Stimulated activated memory B cell treated with anti-CD40 and anti-IgM and Interleukin-4, amounts not matched to agents 10 μg/mL and 1 μg/mL and 100 μg/mL, for 72 hours (primary cell): ENCODE measurements at places on chromosomes 2 and 18.

GRCh38 chr2:236257575-236257974, 6.6 kb downstream of the ASB18 start:
- H3K4me1 ChIP-seq, result no peaks in the 10 kb centered on the region
- H3K36me3 ChIP-seq, result no peaks in the 10 kb centered on the region
- ATAC-seq, result no peak
- H3K4me3 ChIP-seq, result no peak overlapping the region
- peaks cover 19% of the 10 kb centered on the region for H3K27me3 ChIP-seq
- no peak overlapping the region for H3K27ac ChIP-seq

DNA sequence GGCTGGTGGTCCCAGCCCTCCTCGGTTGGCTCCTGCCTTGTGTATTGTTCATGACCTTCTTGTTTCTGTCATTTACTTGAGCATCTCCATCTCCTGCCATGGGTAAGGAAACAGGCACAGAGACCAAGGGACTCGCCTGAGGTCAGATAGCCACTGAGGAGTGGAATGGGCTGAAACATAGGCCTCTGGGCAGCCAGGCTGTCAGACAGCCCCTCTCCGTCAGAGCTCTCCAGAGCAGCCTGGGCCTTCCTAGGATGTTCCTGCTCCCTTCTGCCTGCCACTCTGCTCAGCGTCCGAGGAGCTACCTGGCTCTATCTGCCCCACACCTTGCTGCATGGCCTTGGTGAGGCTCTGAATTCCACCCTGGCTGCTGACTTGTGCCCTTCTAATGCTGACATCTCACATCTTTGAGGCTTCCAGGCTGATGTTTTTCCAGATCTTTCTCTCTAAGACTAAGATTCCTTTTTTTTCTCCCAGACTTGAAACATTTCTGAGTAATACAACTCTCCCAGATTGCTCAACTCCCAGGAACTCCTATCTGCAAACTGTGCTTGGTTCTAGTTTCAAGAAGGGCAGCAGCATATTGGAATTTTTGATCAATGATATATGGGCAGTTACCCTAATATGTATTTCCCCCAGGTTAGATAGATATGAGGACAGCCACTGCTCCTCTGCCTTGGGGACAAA, 67.7 kb downstream of the MCFD2 start:
- peak overlapping the region; percentile 69 for H3K27ac ChIP-seq
- peaks cover 15% of the 10 kb centered on the region for H3K4me1 ChIP-seq

GRCh38 chr2:160294339-160294803, 94.3 kb upstream of the ITGB6 start:
- H3K36me3 ChIP-seq, result peaks cover 45% of the 10 kb centered on the region
- no peak overlapping the region for H3K27ac ChIP-seq
- no peaks in the 10 kb centered on the region for H3K4me1 ChIP-seq
- H3K27me3 ChIP-seq, result no peaks in the 10 kb centered on the region
- no peak for ATAC-seq

- ATAC-seq, result no peak
- H3K27ac ChIP-seq, result no peak overlapping the region
These were observed 102.9 kb downstream of the SLC39A10 start for GRCh38 chr2:195759877-195760276.

GRCh38 chr18:36389811-36390581, 92.5 kb downstream of the FHOD3 start:
- peaks cover 7% of the 10 kb centered on the region for H3K4me1 ChIP-seq
- H3K36me3 ChIP-seq, result no peaks in the 10 kb centered on the region
- no peak overlapping the region for H3K4me3 ChIP-seq
- peaks cover 26% of the 10 kb centered on the region for H3K27me3 ChIP-seq
- peak; percentile 10 for ATAC-seq
- no peak overlapping the region for H3K27ac ChIP-seq

DNA sequence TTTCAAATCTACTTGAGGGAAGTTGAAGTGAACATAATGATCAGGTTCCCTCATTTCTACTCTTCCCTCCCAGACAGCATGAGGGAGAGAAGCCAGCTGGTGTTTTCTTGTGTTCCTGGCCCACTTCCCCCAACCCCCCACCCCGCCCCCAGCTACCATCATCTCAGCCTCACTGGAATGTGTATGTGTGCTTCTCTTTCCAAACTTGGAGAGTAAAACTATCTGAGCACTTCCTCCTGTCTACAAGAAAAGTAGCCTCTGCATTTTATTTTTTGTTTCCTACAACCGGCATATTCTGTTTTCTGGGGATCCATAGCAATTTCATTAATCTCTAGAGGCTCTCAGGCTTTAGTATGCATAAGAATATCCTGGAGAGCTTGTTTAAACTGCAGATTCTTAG, 53.6 kb upstream of the GRHL1 start:
- H3K4me1 ChIP-seq, result no peaks in the 10 kb centered on the region
- H3K4me3 ChIP-seq, result no peak overlapping the region
- no peaks in the 10 kb centered on the region for H3K27me3 ChIP-seq
- H3K36me3 ChIP-seq, result peaks cover 21% of the 10 kb centered on the region
- ATAC-seq, result no peak
- no peak overlapping the region for H3K27ac ChIP-seq

DNA sequence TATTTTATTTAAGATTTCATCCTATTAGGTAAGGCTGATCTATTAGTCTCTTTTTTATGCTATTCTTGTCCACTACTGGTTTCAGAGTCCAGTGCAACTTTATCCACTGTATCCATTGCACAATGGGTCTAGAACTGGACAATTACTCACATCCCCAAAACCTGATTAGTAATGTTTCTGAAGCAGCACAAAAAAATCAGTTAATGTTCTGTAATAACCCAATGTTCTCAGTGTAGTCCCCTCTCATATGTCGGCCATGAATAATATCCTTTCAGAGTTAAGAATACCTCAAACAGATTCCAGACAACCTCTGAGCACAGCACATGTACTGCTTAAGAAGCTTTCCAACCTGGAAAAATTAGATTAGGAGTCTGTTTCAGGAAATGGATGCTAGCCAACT, 29.7 kb downstream of the MGAT4A start:
- peaks cover 39% of the 10 kb centered on the region for H3K4me1 ChIP-seq
- no peaks in the 10 kb centered on the region for H3K27me3 ChIP-seq
- no peak overlapping the region for H3K4me3 ChIP-seq
- no peak overlapping the region for H3K27ac ChIP-seq
- H3K36me3 ChIP-seq, result peaks cover 8% of the 10 kb centered on the region

DNA sequence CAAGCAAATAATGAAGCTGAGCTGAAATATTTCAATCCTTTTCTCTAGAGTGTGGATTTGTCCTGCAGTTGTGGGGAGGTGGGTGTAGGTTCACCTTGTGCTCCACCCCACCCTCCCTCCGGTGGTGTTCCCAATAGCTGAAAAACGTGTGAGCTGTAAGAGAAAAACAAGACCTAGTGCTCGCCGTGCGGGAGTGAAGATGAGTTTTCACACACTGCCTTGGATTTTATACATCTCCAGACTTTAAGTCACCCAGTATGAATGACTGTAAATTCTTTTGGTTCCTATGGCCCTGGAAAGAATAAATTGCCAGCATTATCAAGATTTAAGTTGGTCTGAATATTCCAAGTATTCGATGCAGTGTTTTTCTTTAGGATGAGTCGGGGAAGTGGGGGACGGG, 1.9 kb upstream of the SOX11 start:
- no peak overlapping the region for H3K4me3 ChIP-seq
- peaks cover 32% of the 10 kb centered on the region for H3K27me3 ChIP-seq
- no peak for ATAC-seq
- H3K36me3 ChIP-seq, result no peaks in the 10 kb centered on the region
- H3K4me1 ChIP-seq, result peaks cover 15% of the 10 kb centered on the region

GRCh38 chr18:43620936-43621335, 343.6 kb upstream of the SYT4 start:
- no peak overlapping the region for H3K27ac ChIP-seq
- no peak overlapping the region for H3K4me3 ChIP-seq
- no peak for ATAC-seq
- no peaks in the 10 kb centered on the region for H3K27me3 ChIP-seq
- no peaks in the 10 kb centered on the region for H3K4me1 ChIP-seq
- no peaks in the 10 kb centered on the region for H3K36me3 ChIP-seq

GRCh38 chr18:41155910-41156851, 798.9 kb upstream of the PIK3C3 start:
- H3K36me3 ChIP-seq, result no peaks in the 10 kb centered on the region
- H3K27me3 ChIP-seq, result no peaks in the 10 kb centered on the region
- H3K27ac ChIP-seq, result no peak overlapping the region
- ATAC-seq, result no peak
- no peak overlapping the region for H3K4me3 ChIP-seq

GRCh38 chr2:1595274-1595673, 149.0 kb downstream of the PXDN start:
- no peak for ATAC-seq
- peaks cover 14% of the 10 kb centered on the region for H3K27me3 ChIP-seq
- no peaks in the 10 kb centered on the region for H3K36me3 ChIP-seq
- H3K27ac ChIP-seq, result no peak overlapping the region
- no peaks in the 10 kb centered on the region for H3K4me1 ChIP-seq
- no peak overlapping the region for H3K4me3 ChIP-seq

GRCh38 chr2:58073751-58074150, 27.1 kb downstream of the VRK2 start:
- no peaks in the 10 kb centered on the region for H3K27me3 ChIP-seq
- no peak overlapping the region for H3K27ac ChIP-seq
- H3K36me3 ChIP-seq, result peaks cover 46% of the 10 kb centered on the region
- no peak overlapping the region for H3K4me3 ChIP-seq

GRCh38 chr2:115160531-115161080, 718.2 kb downstream of the DPP10 start:
- ATAC-seq, result no peak
- no peak overlapping the region for H3K27ac ChIP-seq
- no peaks in the 10 kb centered on the region for H3K4me1 ChIP-seq
- no peak overlapping the region for H3K4me3 ChIP-seq
- peaks cover 27% of the 10 kb centered on the region for H3K27me3 ChIP-seq

GRCh38 chr2:236706803-236707202, 137.2 kb downstream of the ACKR3 start:
- no peak for ATAC-seq
- no peaks in the 10 kb centered on the region for H3K27me3 ChIP-seq
- no peak overlapping the region for H3K27ac ChIP-seq

DNA sequence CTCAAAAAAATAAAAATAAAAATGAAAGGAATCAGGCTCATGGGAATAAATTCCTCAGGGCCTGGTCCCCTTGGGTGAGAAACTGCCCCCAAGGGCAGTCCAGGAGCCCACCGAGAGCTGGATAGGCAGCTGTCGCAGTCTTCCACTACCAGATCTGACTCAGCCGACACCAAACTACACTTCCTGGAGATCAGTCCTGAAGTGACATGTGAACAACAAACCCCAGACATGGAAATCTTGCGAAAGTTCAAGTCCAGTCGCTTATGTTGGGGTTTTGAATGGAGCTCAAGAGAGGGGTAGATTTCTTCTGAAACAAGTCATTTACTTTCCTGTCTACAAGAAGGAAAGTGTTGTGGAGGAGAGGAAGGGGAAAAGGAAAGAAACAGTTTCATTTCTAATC, 12.9 kb downstream of the ADCY3 start:
- no peak overlapping the region for H3K27ac ChIP-seq
- H3K36me3 ChIP-seq, result peaks cover 44% of the 10 kb centered on the region
- no peak for ATAC-seq
- peaks cover 4% of the 10 kb centered on the region for H3K4me1 ChIP-seq
- H3K4me3 ChIP-seq, result no peak overlapping the region

- H3K4me1 ChIP-seq, result peaks cover 7% of the 10 kb centered on the region
- no peak overlapping the region for H3K27ac ChIP-seq
- H3K27me3 ChIP-seq, result no peaks in the 10 kb centered on the region
These were observed 25.6 kb upstream of the NTSR2 start for GRCh38 chr2:11695576-11695975.

DNA sequence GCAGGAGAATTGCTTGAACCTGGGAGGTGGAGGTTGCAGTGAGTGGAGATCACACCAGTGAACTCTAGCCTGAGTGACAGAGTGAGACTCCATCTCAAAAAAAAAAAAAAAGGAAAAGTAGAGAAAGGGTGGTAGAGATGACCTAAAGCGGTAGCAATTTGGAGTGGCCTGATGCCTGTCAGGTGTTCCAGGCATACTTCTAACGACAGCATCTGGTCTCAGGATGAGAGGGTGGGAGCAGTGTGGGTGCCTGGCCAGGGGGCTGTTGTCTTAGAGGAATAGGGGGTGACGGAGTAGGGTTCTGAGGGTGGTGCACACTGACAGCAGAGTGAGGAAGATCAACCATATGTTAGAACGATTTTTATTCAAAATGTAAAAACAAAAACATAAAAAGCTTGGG, 21.8 kb downstream of the ZNF236 start:
- no peak for ATAC-seq
- H3K27me3 ChIP-seq, result no peaks in the 10 kb centered on the region
- no peak overlapping the region for H3K4me3 ChIP-seq
- no peak overlapping the region for H3K27ac ChIP-seq
- peaks cover 45% of the 10 kb centered on the region for H3K4me1 ChIP-seq

DNA sequence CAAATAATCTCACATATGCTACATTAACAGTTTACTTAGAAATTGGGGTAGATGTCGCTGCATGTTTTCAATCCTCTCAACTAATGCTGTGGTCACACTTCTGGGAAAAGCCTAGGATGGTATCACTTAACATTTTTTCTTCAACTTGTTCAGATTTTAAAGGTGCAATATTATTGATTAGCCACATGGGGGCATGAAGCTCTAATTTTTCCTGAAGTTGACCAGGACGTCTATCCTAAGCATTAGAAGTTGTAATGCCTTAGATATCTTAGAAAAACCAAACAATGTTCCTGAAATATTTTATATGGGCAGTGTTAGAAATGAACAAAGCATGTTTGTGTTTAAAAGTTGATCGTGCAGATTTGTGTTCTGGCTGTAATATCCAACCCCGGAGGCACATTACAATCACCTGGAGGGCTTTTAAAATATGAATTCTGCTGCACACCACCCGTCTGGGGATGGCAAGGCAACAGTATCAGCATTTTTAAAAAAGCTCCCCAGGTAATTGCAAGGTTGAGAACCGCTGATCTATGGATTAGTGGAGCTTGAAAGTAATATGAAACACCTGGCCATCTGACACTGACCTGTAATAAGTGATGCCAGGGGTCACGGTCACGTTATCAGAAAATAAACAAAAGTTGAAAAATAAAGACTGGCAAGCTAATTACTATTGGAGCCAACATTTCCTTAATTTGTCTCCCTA, 100.5 kb upstream of the LMAN1 start:
- H3K27ac ChIP-seq, result no peak overlapping the region
- H3K4me3 ChIP-seq, result no peak overlapping the region
- no peaks in the 10 kb centered on the region for H3K36me3 ChIP-seq
- no peak for ATAC-seq
- H3K27me3 ChIP-seq, result peaks cover 26% of the 10 kb centered on the region

GRCh38 chr2:16325016-16325975, 340.3 kb downstream of the CYRIA start:
- no peak overlapping the region for H3K27ac ChIP-seq
- no peak overlapping the region for H3K4me3 ChIP-seq
- H3K27me3 ChIP-seq, result peaks cover 8% of the 10 kb centered on the region
- no peaks in the 10 kb centered on the region for H3K36me3 ChIP-seq

DNA sequence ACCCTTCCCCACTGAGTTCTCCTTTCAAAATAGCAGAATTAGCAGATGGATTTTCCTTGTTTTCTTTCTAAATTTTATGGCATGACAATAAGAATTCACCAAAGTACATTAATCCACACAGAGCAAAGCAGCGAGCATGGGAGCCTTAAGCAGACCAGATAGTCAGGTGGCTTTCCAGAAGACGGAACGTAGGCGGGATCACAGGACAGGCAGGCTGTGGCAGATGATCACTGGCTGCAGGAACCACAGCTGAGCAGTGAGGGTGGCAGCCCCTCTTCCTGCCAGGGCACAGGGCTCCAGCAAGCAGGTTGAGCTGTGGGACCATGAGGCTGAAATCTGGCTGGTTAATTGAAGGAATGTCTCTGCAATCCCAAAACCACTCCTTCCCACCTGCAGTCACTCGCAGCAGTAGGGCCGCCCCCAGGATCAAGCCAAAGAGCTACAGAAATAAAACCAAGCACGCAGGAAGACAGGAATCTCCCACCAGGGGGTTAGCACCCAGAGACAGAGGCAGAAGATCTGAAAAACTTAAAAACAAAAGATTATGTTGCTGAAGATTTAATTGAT, 259.9 kb downstream of the EIPR1 start:
- H3K4me1 ChIP-seq, result no peaks in the 10 kb centered on the region
- H3K4me3 ChIP-seq, result no peak overlapping the region
- H3K27ac ChIP-seq, result no peak overlapping the region
- no peaks in the 10 kb centered on the region for H3K27me3 ChIP-seq
